Non-pigmented ciliary epithelial cell (primary cell): ENCODE measurements at places on chromosomes 12 and 14.
A peak's percentile ranks its signal among the peaks of the same experiment; 100 is the strongest.

DNA sequence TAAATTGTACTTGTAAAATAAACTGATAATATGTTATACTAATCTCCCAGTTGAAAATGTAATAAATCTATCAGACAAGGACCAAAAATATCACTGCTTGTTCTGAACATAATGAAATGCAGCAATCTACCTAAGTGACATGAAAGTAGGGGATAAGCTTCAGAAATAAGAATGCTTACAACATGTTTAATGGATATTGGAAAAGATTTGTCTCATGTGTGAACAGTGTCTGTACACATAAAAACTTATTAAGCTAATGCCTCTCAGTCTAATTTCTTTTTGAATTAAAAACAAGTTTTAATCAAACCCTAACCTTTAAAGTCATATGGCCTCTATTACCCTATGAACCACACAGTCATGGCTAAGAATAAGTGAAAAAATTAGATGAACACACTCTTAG lies 465.3 kb downstream of the MDGA2 start:
- DNase-seq: no peak

- DNase-seq: no peak
Measured at GRCh38 chr12:16075887-16076286, 164.8 kb downstream of the DERA start.

DNA sequence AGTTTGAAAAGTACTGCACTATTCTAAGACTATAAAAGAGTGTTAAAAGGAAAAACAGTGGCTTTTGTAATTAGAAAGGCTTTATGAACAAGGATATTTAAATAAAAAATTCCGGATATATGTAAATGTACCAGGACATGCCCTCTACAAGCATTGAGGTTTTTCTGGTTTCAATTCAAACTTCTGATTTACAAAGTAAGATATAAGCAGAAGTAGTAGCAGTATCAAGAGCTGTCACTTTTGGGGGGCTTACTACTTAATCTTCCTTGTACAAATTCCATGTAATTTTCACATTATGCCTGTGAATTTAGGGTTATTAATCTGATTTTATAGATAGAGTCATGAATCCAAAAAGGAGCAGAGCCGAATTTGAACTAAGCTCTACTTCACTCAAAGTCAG lies 170.3 kb upstream of the ATP2B1 start:
- no peak for DNase-seq

- no peak for DNase-seq
Measured at GRCh38 chr14:64541972-64542835, 1.7 kb downstream of the HSPA2 start.

DNA sequence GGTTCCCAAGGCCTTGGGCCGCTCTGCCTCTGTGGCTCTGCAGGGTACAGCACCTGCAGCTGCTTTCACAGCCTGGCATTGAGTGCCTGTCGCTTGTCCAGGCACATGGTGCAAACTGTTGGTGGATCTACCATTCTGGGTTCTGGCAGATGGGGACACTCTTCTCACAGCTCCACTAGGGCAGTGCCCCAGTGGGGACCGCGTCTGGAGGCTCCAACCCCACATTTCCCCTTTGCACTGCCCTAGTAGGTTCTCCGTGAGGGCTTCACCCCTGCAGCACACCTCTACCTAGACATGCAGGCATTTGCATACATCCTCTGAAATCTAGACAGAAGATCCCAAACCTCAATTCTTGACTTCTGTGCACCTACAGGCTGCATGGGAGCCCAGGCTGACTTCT lies 19.2 kb upstream of the ASPG start:
- no peak for DNase-seq

DNA sequence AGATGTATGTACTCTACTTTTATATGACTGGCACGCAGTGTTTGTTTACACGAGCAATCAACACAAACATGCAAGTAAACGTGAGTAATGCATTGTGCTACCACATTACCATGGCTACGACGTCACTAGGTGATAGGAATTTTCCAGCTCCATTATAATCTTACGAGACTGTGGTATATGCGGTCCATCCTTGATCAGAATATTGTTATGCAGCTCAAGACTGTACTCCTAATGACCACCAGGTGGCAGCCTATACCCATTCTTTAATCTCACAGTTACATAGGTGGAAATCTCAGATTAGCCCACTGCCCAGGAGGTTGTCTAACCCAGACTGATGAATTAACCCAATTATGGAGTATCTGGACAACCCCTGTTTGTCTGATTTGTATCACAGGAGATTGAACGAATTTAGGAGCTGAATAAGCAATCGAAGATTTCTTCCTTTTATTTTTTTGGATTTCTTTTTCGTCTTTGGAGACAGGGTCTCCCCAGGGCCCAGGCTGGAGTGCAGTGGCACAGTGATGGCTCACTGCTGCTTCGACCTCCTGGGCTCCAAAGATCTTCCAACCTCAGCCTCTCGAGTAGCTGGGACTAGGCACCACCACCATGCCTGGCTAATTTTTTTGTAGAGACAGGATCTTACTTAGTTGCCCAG lies 8.7 kb upstream of the TESPA1 start:
- peak; percentile 24 for DNase-seq

DNA sequence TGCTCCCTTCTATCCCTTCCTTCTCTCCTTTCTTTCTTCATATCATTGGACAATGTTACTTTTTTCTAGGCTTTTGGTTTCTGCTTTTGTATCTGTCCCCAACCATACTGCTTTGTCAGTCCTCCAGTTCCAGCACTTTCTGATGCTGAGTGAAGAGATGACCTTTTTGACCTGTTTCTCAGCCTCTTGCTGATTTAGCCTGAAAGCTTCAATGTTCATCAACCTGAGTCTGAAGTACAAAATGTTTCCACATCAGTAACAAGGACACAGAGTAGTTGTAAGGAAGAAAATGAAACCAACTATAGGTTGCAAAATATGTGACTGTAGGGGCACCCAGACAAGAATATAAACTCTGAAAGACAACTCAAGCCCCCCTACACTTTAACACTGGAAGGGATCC lies 25.2 kb upstream of the AKAP6 start:
- DNase-seq: no peak

DNA sequence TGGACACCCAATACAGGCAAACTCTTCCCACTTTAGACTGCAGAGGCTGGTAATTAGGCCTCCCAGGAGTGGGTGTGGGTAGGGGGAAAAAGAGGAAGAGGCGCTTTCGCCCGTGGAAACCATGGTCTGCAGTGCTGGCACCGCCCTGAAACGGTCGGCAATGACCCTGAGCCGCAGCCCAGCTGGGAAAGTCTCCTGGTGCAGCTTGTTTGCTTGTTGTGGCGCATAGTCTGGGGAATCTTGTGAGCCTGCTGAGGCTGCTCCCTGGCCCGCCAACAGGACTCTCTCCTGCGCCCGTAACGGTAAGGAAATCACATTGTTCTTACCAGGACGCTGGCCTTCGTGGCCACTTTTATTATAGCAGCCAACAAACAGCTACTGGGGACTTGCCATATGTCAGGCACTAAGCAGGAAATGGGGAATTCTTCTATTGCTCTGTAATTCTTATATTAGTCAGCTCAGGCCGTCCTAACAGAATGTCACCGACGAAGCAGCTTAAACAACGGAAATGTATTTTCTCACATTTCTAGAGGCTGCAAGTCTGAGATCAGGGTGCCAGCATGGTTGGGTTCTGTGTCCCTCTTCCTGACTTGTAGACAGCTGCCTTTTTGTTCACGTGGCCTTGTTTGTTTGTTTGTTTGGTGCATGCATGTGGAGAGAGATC lies 52.5 kb upstream of the RIN3 start:
- no peak for DNase-seq

GRCh38 chr14:92259613-92260357 lies 63.2 kb upstream of the SLC24A4 start:
- no peak for DNase-seq

- DNase-seq: no peak
Measured at GRCh38 chr12:46043972-46044520, 53.7 kb upstream of the SCAF11 start.

GRCh38 chr14:22176957-22177356 lies 412.1 kb downstream of the DAD1 start:
- no peak for DNase-seq

GRCh38 chr12:29032446-29032845 lies 116.6 kb upstream of the FAR2 start:
- no peak for DNase-seq

DNA sequence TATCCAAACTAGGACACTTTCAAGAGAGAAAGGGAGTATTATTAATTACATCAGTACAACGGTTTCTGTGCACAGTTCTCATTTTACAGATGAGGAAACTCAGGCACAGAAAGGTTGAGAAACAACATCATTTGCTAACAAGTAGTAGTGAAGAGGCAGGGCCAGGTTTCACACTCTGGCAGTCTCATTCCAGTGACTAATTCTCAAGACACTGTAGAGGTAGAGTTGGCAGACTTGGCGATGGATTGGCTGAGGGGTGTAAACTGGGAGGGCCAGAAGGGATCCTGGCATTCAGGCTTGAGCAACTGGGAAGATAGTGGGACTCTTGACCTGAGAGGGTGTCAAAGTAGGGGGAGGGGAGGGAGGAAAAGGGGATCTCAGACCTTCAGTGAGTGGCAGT lies 73.8 kb upstream of the BDKRB2 start:
- no peak for DNase-seq

GRCh38 chr14:91418387-91419043 lies 895 bp upstream of the CCDC88C start:
- no peak for DNase-seq

- no peak for DNase-seq
Measured at GRCh38 chr12:69873429-69873828, 48.4 kb downstream of the MYRFL start.

- DNase-seq: no peak
Measured at GRCh38 chr14:105711044-105711620, 184.7 kb downstream of the TMEM121 start.

DNA sequence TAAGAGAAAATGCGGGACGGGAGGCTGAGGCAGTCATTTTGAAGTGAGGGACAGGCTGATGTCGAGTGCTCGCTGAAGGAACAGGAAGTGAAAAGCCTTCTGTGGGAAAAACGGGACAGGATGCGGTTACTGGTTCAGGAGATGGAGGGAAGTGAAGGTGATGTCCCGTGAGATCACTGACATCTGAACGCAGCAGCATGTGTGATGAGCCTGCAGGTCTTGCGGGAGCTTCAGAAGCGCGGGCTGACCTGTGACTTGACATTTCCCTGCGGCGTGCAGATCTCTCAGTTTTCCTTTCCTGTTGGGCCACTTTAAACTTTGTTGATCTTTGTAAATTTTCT lies 77.8 kb downstream of the DDX51 start:
- no peak for DNase-seq

DNA sequence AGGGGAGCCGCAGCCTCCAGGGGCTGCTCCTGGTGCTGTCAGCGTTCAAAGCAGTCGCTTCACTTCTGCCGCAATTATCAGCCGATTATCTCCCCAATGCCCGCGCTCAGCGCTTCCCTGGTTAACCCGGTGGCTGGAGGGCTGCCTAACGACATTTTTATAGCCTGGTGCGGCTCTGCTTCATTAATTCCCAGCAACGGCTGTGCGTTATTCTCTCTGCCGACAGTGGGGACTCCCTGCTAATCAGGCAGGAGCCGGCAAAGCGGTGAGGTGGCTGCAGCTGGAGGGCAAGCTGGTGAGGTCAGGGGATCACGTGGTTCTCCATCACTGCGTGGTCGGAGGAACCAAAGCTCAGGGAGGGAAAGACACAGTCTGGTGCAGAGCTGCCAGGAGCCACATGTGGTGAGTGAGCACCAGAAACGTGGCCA lies 62.9 kb downstream of the GLRX5 start:
- DNase-seq: no peak

- DNase-seq: peak; percentile 3
Measured at GRCh38 chr12:18799561-18799960, 61.6 kb downstream of the CAPZA3 start.

- no peak for DNase-seq
Measured at GRCh38 chr14:65222440-65222858, 120.1 kb upstream of the MAX start.

DNA sequence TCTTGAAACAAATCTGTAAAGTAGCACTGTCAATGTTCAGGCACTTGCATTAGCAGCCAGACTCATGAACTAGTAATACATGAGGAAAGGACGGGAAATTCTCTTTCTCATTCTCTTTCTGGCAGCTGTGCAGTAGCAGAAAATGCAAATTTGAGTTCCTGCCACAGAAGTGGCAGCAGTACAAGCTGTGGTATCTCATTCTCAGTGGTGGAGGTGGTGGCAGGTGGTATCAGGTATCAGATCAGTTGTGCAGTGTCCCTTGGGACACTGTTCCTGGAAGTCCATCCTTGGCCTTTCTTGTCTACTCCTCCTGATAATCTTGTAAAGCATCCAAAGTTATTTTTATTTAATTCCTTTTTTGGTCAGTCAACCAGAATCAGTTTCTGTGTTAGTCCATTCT lies 103.0 kb downstream of the C12orf42 start:
- no peak for DNase-seq
